ENCODE measurements at places on chromosomes 1 and 21.

- DNase-seq, result no peak
Measured at GRCh38 chr1:203428981-203429599, 46.5 kb upstream of the PRELP start.

- DNase-seq, result no peak
Measured at GRCh38 chr1:215631489-215631888, 64.4 kb downstream of the KCTD3 start.

- DNase-seq, result no peak
Measured at GRCh38 chr1:53943090-53943489, 2.4 kb downstream of the IFT25 start.

GRCh38 chr1:33004613-33005012 is 32.1 kb downstream of the AK2 start:
- no peak for DNase-seq

GRCh38 chr1:36446746-36447145 is 3.5 kb downstream of the OSCP1 start:
- DNase-seq, result no peak

DNA sequence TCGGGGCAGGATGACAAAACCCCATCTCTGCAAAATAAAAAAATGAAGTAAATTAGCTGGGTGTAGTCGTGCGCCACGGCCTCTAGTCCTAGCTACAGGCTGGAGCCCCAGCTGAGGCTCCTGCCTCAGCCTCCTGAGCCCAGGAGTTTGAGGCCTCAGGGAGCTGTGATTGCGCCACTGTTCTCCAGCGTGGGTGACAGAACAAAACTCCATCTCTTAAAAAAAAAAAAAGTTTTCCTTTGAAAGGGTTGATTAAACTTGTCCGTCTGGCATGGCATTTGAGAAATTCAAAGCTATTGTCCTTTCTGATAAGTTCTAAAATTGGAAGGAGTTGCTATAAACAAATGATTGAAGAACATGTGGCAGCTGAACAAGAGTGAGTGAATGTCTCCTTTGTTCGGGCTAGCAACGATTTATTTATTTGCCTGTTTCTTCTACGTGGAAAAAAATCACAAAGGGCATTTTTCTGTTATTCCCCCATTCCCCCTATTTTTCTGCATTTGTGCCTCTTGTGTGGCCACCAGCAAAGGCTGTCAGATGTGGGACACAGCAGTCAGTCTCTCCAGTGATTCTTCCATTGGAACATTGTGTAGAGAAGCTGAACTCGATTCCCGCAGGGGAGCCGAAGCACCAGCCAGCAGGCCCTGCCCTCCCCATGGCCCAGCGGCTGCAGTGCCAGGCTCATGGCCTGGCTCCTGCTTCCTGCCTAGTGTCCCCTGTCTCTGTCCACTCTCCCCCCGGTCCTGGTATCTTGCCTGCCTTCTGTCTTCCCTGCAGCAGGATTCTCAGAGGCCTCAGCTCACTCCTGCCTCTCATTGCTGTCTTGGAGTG is 21.5 kb upstream of the PWP2 start:
- no peak for DNase-seq

DNA sequence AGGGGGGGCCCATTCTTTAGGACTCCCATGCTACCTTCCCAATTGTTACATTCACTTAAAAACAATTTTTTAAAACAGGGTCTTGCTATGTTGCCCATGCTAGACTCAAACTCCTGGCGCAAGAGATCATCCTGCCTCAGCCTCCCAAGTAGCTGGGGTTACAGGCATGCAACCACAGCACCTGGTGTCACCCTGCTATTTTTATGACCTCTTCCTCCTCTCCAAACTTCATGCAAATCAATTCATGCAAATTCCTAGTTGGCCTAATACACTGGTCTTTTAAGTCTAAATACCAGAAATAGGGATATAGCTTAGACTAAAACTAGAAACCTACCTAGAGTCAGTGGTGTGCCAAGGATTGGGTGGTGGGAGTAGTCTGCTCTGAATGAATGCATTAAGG is 30.1 kb downstream of the CDKN2C start:
- DNase-seq, result no peak

DNA sequence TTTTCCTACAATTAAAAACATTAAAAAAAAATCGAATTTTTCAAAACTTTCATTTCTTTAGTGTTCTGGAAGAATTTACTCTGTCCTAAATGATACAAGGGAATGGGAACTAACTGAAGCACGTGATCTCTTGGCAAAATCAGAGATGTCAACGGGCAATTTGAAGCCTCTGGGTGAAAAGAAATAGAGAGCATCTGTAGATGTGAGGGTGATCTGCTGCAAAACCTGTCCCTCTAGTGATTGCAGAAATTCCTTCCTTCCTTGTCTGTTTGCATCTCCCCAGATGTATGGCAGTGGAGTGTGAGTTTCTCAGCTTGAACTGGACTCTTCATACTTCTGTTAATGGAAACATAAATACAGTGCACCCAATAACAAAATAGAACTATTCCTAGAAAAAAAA is 100.5 kb upstream of the S1PR1 start:
- DNase-seq, result no peak

- no peak for DNase-seq
Measured at GRCh38 chr1:191206513-191207207, 729.0 kb upstream of the BRINP3 start.

DNA sequence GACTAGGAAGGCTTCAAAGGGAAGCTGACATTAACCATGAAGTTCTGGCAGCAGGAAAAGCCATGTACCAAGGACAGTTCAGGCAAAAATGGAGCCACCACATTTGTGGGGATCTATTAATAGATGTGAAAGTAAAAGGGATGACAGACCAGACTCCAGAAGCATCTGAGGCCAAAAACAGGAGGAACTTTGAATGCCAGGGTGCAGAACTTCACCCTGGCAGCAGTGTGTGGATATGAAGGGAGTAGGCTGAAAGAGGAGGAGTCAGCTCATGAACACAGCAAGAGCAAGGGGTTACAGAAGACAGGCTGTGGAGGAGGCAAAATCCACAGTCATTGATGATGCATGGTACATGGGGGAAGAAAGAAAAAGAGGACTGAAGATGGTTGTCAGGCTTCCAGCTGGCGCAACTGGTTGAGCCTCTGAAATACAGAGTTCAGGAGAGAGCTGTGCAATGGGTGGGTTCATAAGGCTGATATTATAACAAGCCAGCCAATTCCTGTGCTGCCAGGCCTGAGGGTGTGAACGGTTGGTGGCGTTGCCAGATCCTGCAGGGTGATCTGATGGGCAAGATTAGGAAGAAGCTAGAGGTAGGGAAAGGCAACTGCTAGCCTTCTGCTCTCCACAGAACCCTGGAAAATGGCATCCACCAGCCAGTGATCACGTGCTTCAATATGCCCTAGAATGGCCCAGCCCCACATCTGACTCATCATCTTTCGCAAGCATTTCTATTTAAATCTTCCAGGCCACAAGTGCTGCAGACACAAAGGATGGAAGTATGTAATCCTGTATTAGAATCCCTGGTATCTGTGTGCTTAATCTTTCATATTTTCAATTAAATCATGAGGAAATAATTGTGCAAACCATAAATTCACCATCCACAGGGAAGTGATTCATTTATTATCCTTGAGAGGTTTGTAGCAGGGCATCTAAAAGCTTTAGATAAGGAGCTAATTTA is 81.9 kb downstream of the SLC25A24 start:
- no peak for DNase-seq

- no peak for DNase-seq
Measured at GRCh38 chr1:11158291-11158690, 30.9 kb upstream of the ANGPTL7 start.

- no peak for DNase-seq
Measured at GRCh38 chr1:6987940-6988339, 202.7 kb downstream of the CAMTA1 start.

DNA sequence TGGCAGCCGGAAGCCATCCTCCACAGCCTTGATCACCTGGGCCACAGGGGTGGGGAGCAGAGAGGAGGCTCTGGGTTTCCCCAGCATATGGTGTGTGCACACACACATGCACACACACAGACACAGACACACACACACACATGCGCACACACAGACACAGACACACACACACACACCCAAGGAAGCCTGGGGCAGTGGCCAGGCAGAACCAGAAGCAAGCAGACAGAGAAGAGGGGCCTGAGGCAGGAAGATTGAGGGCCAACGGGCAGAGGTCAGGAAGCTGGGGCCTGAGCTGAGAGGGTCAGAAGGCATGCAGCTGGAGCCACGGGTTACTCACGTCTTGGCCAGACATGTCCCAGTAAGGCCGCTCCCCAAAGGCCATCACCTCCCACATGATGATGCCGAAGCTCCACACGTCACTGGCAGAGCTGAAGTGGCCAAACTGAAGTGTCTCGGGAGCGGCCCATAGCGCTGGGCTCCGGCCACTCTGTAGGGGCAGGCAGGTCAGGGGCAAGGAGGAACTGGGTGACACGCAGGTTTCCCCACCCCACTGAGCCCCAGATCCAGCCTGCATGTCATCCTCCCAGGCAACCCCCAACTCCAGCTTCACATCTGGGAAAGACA is 27.4 kb downstream of the CDCA8 start:
- no peak for DNase-seq

GRCh38 chr1:45864167-45865106 is 61.0 kb downstream of the MAST2 start:
- DNase-seq, result no peak

- no peak for DNase-seq
Measured at GRCh38 chr1:157624471-157624870, 26.6 kb upstream of the FCRL4 start.

DNA sequence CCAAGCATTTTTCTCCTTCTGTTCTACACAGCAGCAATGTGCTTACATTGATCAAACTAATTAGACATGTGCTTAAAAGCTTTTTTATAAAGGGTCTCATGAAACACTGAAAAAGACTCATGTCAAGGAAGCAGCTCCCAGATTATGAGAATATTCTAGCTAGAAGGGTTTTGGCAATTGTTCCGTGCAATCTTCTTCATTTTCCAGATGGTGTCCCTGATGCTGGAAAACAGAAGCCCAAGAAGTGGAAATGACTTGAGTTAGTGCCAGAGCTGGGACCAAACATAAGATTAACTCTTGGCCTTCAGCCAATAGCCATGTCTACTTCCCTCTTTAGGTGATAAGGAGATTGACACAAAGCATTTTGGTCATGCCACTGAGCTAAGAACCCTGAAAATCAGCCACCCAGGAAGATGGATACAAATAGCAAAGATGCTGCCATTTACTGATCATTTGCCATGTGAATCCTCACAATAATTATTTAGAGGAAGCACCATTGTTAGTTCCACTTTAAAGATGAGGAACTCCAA is 110.8 kb downstream of the MATN1 start:
- no peak for DNase-seq

DNA sequence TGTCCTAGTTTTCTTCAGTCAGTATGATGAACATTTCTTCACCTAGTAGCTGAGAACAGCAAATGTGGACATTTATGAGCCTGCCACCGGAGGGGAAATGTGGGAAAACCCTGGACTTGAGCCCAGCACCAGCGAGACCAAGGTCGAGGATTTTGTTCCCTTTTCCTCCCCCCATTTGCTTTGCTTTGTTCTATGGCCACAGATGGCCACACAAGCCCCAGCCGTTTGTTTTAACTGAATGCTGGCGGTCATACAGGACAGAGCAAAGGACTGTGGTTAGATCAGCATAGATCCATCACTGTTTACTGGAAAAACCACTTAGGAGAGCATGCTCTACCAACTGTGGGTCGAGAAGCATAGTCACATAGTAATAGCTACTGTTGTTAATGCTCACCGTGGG is 20.9 kb downstream of the SH2D2A start:
- DNase-seq, result no peak

- DNase-seq, result no peak
Measured at GRCh38 chr1:13517193-13517812, 3.5 kb upstream of the LRRC38 start.

- peak; percentile 96 for DNase-seq
Measured at GRCh38 chr1:151251656-151252470, 2.7 kb upstream of the PSMD4 start.

GRCh38 chr1:8797216-8797615 is 20.2 kb downstream of the RERE start:
- DNase-seq, result no peak

DNA sequence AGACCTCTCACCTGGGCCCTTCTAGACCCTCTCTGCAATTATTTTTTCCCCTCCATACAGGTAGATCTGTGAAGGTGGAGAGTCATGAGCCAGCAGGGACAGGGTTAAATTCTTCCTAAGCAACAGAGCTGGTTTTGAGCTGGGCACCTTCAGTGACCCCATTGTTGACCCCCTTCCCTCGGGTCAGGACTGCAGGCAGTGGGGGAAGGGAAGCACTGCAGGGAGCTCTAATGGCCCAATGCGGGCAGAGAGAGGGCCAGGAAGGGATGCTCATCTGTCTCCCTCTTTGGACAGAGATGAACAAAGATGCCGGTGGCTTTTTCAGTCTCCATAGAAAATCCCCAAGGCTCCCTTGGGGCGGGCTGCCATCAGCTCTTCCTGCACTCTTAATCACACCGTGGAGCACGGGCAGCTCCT is 21.4 kb downstream of the SOX13 start:
- DNase-seq, result no peak

- DNase-seq, result no peak
Measured at GRCh38 chr1:108617724-108618056, 43.2 kb downstream of the HENMT1 start.

GRCh38 chr1:18400347-18401102 is 80.2 kb upstream of the KLHDC7A start:
- no peak for DNase-seq

GRCh38 chr21:42918291-42918690 is 7.1 kb downstream of the ERVH48-1 start:
- no peak for DNase-seq

- no peak for DNase-seq
Measured at GRCh38 chr1:106061586-106062495, 994.6 kb upstream of the PRMT6 start.

GRCh38 chr1:47684964-47685762 is 247.3 kb downstream of the FOXD2 start:
- DNase-seq, result no peak

DNA sequence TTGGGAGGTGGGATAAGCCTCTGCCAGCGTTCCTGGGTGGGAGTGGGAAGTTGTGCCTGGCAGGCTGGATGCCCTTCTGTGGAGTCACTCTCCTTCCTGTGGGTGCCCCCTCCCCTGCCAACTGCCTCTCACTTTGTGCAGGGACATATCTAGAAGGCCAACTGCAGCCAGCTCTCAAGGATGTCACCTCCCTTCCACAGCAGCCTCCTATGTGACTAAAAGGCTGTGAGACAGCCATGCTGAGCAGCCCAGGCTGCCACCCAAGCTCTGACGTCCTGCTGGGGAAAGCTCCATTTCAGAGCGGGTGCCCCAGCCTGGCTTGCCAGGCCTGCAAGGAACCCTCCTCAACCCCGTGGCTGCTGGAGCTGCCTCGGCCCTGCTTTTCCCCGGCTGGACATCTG is 19.6 kb upstream of the SLC26A9 start:
- DNase-seq, result no peak

DNA sequence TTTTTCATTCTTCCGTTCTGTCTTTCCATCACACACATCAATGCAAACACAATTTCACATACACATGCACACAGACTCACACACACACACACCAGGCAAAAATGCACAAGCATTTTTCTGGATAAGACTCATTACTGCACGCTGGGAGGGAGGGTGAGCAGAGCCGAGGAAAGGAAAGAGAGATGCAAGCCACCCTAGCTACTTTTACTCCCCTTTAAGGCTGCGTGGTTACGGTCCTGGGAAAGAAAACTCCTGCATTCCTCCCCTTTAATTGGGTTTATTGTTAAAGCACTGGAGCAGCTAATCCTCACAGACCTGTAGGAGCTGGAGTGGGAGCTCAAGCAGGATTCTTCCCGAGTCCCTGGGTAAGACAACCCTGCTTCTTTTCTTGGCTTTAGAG is at the start of gene CAMK1G:
TSS of gene CAMK1G (plus strand) at position 307 of the 400 bp plus-strand sequence. CDS start 11,270 bp downstream, outside the sequence.
- no peak for DNase-seq

Measured in D721Med (cell line).